Urinary bladder (tissue), 4 donors: ENCODE measurements at places on chromosomes 2 and 18. TPM values are rescaled to one million over a fixed set of nuclear protein-coding genes. Genes with fewer than 3 reads are reported as not detected.

DNA sequence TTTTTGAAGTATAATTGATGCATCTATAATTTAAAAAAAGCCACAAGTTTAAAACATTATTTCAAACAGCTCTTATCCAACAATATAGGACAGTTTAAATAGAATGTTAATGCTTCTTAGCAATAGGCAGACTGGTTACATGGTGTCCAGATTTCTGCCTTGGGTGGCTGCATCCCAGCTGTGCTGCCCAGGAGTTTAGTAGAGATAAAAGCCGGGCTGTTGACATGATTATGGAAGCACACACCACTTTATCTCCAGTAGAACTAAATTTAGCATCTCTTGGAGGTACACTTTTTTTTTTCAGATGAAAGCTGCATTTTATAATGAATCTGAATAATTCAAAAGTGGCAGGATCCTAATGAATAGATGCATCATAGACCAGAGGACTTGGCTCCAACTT is 309.7 kb downstream of the PLCL1 start:
- DNase-seq, result no peak

- DNase-seq, result no peak
These were observed 539.1 kb upstream of the LRRTM4 start for GRCh38 chr2:78061301-78061700.

- no peak for DNase-seq
These were observed 396.9 kb downstream of the DLGAP1 start for GRCh38 chr18:4058179-4058578.

- no peak for DNase-seq
These were observed 17.6 kb downstream of the HDAC4 start for GRCh38 chr2:239383036-239383758.

GRCh38 chr2:101367508-101367907 is 19.8 kb downstream of the CREG2 start:
- DNase-seq, result no peak

DNA sequence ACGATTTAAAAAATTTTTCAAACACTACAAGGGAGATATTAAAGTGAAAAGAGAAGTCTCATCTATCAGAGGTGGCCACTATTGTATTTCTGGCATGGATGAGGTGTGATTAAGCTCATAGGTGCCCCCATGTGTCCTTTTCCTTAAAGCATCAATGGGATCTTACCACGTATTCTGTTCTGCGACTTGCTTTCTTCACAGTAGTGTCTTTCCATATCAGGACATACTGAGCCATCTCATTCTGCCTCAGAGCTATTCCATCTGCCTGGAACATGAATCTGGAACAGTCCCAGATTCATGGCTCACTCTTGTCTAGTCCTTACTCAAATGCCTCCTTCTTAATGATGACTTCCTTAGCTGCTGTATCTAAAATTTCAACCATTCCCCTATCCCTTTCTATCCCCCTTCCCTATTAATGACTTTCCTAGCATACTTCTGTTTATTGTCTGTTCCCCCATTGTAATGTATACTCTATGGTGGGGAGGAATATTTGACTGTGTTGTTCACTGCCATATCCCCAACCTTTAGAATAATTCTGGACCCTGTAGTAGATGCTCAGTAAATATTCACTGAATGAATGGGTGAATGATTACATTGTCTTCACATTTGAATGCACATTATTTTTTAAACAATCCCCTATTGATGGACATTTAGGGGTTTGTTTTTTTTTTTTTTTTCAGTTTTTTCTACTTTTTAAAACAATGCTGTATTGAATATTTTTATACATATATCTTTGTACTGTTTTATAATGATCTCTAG is 11.1 kb downstream of the STAMBP start:
- no peak for DNase-seq

- DNase-seq, result no peak
These were observed 1067.4 kb upstream of the DDX18 start for GRCh38 chr2:116747103-116747502.

DNA sequence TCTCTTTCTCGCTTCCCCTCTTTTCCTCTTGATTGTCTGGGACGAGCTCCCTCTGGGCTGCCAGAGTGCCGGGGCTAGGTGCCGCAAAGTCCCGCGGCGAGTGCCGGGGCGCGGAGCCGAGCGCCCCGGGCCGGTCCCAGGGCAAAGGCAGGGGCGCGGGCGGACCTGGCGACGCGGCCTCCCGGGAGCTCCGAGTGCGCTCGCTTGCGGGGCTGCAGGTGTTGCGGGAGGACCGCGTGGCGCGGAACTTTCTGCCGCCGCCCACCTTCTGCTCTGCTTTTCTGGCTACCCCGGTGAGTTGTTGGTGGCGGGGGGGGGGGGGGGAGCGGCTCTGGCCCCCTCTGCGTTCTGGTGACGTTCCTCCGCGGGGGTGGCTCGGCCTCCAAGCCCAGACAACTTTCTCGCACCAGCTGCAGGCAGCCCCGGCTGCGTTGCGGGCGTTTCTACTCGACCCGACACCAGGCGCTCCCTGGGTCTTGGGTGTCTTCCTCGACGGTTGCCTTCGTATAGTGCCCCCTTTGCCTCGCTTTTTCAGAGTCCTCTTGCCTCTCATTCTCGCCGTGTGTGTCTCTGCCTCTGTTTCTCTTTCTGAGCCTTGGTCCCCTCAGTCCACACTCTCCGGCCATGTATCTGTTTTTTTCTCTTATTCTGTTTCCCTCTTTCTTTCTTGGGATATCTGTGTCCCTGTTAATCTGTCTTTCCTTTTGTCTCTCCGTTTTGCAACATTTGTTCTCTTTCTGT is 759 bp downstream of the GALNT13 start:
- no peak for DNase-seq

GRCh38 chr2:181396256-181397123 is 60.7 kb upstream of the ITGA4 start:
- no peak for DNase-seq

- DNase-seq, result no peak
These were observed 80.2 kb upstream of the LRATD1 start for GRCh38 chr2:14552286-14552685.

GRCh38 chr2:41498781-41499180 is 549.0 kb upstream of the PKDCC start:
- DNase-seq, result no peak

DNA sequence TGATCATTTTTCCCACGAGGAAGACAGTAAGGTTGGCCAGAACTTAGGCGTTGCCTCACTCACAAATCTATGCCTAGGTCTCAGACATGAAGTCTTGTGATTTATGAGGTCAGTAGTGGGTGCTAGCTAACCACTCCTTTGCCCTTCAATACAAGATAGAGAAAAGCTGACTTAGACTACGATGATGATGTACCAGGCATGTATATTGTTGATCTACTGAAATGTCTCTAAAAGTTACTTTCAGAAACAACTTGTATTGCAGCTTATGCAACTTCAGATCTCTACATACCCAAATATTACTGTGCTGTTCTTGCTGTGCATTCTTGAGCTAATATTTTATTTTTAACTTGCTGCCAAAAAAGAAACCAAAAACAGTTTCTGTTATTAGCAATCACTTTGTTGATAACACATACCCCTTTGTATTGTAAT is 30.6 kb downstream of the MAPRE2 start:
- no peak for DNase-seq

GRCh38 chr18:36589857-36590543 is 238.8 kb downstream of the TPGS2 start:
- no peak for DNase-seq

- DNase-seq, result no peak
These were observed 790 bp upstream of the ACAA2 start for GRCh38 chr18:49814147-49814499.

DNA sequence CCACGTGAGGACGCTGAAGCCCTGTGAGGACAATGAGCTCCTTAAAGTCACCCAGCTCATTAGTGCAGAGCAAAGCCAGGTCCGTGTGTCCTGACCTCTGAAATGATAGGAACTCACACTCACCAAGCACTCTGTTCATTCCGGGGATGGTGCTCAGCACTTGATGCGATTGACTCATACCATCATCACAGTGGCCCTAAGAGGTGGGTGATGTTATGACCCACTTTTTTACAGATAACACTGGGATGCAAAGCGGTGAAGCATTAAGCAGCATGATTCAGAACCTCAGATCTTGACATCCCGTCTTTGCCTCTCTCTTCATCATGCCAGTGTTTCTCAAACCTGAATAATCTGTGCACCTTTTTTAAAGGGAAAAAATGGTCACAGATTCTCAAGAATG is 234.8 kb downstream of the ALPK2 start:
- DNase-seq, result no peak

- no peak for DNase-seq
These were observed 6.9 kb upstream of the POTEF start for GRCh38 chr2:130135692-130136541.

GRCh38 chr2:158598862-158599517 is 142.2 kb downstream of the PKP4 start:
- no peak for DNase-seq

DNA sequence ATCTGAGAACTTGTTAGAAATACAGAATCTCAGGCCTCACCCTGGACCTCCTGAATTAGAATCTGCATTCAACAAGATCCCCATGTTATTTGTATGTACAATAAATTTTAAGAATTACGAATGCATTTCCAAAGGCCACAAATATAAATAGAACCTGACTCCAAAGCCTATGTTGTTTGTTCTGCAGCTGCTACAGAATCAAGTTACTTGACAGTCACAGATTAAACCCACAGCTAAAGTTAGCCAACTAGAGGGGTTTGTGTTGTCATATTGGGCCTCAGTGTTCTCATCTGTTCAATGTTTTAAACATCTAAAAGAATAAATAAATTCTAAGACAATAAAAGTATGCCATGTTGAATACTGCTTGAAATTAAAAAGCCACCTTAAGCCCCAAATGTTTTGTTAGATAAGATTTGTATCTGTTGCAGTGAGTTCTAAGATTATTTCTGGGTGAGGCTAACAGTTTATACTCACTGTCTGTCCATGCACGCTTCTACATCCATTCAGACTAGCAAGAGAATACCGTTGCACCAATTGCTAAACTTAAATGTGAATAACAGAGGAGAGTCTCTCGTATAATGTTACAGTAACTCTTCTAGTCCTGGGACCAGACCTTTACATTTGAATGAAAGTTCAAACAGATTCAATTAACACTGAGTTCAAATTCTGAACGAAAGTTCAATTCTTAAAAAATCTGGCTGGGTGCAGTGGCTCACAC is 200.4 kb downstream of the MEMO1 start:
- no peak for DNase-seq

- no peak for DNase-seq
These were observed 2.1 kb downstream of the LIPG start for GRCh38 chr18:49563701-49564517.

DNA sequence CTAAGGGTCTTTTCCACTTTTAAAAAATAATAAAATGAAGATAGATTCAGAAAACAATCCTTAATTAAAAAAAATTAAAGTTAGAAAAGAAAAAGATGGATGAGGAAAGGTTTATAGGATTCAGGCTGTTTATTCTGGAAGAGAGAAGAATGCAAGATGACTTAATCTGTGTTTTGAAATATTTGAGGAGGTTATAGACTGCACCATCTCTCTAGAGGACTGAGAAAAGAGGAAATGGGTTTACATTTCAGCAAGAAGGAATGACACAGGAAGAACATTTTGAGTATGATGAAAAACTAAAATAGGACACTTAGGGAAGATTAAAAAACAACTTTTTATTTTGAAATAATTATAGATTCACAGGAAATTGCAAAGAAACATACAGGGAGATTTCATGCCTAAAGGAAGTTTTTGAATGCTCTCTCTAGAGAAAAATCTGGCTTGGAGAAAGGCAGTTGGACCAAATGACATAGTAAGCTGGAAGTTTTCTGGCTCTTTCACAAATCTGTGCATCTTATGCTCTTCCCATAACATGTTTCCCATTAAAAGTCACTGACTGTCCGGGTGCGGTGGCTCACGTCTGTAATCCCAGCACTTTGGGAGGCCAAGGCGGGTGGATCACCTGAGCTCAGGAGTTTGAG is 75.0 kb downstream of the CERS6 start:
- DNase-seq, result no peak

- DNase-seq, result no peak
These were observed 178.1 kb downstream of the RAB3GAP1 start for GRCh38 chr2:135230150-135230549.

DNA sequence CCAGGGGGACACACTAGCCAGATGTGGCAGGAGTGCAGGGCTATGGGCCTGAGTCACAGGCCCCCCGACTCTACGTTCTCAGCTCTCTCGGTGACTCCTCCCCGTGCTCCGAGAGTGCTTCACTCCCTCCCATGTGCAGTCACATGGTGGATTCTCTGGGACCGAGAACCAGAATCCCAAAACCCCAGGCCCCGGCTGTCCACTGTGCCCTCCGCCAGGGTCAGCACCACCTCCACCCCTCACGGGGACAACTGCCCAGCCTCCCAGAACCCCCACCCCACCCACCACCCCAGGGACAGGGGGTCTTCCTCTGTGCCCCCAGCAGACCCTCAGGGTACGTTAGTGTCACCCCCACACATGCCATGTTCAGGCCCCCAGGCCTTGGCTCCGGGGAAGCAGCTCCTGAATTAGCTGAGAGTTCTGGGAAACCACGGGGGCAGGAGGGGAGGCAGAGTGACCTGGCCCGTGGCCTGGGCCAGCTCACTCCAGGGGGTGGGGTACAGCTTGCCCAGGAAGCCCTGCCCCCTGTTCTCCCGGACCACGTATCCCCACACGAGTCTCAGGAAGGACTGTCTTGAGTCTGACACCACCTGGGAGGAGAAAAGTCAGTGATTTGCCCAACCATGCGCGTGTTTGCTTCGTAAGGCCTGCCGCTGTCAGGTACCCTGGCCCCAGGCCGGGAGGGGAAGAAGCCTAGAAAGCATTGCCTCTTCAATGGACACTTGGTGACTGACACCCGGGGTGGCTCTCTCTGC is 4.4 kb downstream of the RAMP1 start:
- no peak for DNase-seq

GRCh38 chr2:105777506-105778055 is 32.9 kb downstream of the NCK2 start:
- no peak for DNase-seq

Gene IL1B
- 2.3 TPM for total RNA-seq

Gene ALK
- total RNA-seq, result 1.0 TPM

Gene ADGRF3
- total RNA-seq, result 0.37 TPM
